Mesothelial cell of epicardium (in vitro differentiated cells): ENCODE measurements at places on chromosomes 2 and 18. TPM values are rescaled to one million over a fixed set of nuclear protein-coding genes. Genes with fewer than 3 reads are reported as not detected.

ST6GAL2 gene
- 16.3 to 19.4 TPM (median 19.3 TPM) in 3 replicates for total RNA-seq

SRBD1 gene
- 16.2 to 22.6 TPM (median 19.3 TPM) in 3 replicates for total RNA-seq

CASP10 gene
- total RNA-seq: 2.2 to 3.1 TPM (median 2.8 TPM) in 3 replicates

SP140 gene
- total RNA-seq: 0.34 to 0.75 TPM (median 0.54 TPM) in 3 replicates

GRCh38 chr2:9548506-9548905, 7.1 kb downstream of the ADAM17 start:
- peak overlapping the region; percentile 71 for H3K27ac ChIP-seq
- H3K36me3 ChIP-seq: no peaks in the 10 kb centered on the region
- peaks cover 22% of the 10 kb centered on the region for H3K4me1 ChIP-seq
- no peaks in the 10 kb centered on the region for H3K27me3 ChIP-seq

DNA sequence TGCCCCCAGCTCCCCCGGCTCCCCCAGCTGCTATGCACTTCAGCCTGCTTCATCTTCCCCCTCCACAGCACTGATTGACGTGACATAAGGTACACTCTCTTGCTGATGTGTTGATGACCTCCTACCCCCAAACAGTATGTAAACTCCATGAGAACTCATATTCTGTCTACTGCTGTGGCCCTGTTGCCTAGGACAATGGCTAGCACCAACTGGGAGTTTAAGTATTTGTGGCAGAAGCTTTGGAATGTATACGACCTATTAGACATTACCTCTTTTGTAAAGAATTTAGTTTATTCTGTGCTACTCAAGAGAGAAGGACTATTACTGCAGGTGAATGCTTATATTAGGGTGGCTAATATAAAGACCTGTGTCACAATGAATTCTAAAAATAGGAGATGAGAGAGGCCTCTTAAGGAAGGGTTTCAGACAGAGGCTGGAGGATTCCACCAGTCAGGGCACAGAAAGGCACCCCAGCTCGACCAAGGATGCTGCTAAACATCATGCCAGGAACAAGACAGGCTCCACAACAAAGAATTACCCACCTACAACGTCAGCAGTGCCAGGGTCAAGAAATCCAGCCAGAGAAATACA, 60.6 kb downstream of the CABYR start:
- H3K4me1 ChIP-seq: peaks cover 16% of the 10 kb centered on the region
- DNase-seq: no peak
- H3K27me3 ChIP-seq: no peaks in the 10 kb centered on the region
- H3K27ac ChIP-seq: peak overlapping the region; percentile 65
- H3K4me3 ChIP-seq: no peak overlapping the region

- no peaks in the 10 kb centered on the region for H3K27me3 ChIP-seq
- peak overlapping the region; percentile 62 for H3K4me3 ChIP-seq
- H3K27ac ChIP-seq: no peak overlapping the region
- H3K36me3 ChIP-seq: no peaks in the 10 kb centered on the region
- no peak for DNase-seq
- peaks cover 11% of the 10 kb centered on the region for H3K4me1 ChIP-seq
Measured at GRCh38 chr2:201183365-201183727, 405 bp downstream of the CASP10 start.

DNA sequence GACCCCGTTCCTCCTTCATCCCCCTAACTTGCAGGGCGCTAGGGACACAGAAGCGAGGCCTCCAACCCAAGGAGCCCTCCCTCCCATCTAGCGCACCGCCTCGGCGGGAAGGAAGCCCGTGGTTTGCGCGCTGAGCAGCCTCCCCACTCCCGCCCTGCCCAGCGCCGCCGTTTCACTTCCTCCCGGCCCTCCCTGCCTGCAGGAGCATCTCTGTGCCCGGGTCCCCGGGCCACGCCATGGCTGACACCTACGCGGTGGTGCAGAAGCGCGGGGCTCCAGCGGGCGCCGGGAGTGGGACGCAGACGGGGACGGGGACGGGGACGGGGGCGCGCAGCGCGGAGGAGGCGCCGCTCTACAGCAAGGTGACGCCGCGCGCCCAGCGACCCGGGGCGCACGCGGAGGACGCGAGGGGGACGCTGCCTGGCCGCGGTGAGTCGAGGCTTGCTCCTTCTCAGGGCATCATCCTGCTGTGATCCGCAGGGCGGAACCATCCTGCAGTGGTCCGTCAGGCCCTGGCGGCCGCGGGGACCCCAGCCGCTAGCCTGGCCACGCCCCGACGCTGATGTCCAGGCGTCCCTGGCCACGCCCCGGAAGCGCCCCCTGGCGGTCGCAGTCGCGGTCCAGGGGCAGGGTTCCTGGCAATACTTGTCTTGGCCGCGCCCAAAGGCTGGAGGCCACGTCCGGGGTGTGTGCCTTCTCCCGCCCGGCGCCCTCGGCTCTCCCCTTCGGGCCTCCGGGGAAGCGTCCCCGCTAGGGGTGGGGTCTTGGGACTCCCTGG, 16.4 kb downstream of the PTPN18 start:
- peak overlapping the region; percentile 86 for H3K4me3 ChIP-seq
- peaks cover 2% of the 10 kb centered on the region for H3K27me3 ChIP-seq
- peak; percentile 91 for DNase-seq
- peaks cover 14% of the 10 kb centered on the region for H3K36me3 ChIP-seq
- peak overlapping the region; percentile 90 for H3K27ac ChIP-seq

GRCh38 chr2:206556357-206556949, 85.8 kb upstream of the FAM237A start:
- H3K4me1 ChIP-seq: no peaks in the 10 kb centered on the region
- H3K27ac ChIP-seq: no peak overlapping the region
- H3K4me3 ChIP-seq: no peak overlapping the region
- no peaks in the 10 kb centered on the region for H3K36me3 ChIP-seq

DNA sequence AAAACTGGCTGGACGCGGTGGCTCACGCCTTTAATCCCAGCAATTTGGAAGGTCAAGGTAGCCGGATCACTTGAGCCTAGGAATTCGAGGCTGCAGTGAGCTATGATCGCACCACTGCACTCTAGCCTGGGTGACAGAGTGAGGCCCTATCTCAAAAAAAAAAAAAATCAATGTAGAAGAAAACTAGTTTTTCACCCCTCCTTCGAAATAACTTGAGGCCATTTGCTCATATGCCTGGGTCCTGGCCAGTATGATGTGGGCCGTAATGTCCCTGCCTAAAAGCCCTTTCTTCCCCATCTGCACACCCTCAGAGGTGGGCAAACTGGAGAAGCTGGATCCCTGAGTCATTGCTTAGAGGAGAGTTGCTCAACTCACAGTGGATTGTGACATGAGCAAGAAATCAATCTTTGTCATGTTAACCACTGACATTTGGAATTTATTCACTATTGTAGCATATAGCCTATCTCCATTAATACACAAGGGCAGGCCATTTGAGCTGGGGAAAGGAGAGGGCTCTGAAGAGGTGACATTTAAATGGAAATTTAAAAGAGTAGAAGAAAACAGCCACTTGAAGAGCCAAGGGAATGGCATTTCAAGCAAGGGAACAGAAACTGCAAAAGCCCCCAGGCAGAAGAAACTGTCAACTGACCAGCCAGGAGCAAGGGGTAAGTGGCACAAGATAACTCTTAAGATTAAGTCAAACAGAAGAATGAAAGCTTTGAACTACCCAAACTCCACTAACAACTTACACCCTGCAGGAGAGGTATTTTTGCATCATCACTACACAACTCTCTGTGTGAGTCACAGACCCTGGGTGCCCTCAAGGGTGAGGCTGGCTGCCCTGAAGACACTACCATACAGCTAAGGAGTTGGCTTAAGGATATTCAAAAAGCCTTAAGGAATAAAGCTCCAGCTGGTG, 7.6 kb upstream of the METTL21A start:
- H3K27me3 ChIP-seq: no peaks in the 10 kb centered on the region
- no peaks in the 10 kb centered on the region for H3K36me3 ChIP-seq
- H3K4me3 ChIP-seq: no peak overlapping the region
- no peak for DNase-seq
